ENCODE measurements at places on chromosomes 7 and 10.

DNA sequence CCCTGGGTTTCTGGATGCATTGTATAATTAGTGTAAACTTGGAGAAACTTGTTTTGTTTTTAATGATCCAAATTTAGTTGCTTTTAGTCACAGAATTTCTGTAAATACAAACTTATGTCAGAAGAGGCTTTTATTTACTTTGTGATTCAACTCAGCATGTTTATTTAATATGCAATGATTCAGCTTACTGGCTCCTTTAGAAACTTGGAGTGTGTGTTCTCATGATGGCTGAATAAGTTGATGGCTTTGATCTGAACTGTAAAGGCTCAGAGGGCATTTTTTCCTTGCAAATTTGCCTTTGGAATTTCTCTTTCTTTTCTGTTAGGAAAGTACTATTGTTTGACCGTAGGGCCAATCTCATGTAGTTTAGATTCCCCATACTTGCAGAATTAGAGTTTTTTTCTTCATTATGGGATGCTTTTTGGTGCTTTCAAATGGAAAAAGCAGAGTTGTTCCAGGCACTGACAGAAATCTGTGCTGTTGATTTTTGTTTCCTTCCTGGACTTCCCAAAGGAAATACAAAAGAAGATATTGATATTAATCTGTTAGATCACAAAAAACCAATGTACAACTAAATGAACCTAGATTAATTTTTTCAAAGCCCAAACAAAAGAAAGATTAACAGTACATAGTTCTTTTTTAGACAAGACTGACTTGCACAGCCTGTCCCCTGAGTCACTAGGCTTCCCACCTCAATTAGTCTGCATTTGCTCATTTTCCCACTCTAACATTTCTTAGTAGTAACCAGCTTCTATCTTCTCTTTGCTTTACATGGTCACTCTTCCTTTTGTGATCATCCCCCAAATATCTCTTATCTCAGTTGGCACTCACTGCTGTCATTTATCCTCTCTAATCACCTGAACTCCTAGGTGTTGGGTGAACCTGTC is 96.8 kb upstream of the AGR3 start:
- no peak for DNase-seq

- DNase-seq = no peak
Measured at GRCh38 chr7:142745745-142746144, 3.5 kb upstream of the PRSS1 start.

DNA sequence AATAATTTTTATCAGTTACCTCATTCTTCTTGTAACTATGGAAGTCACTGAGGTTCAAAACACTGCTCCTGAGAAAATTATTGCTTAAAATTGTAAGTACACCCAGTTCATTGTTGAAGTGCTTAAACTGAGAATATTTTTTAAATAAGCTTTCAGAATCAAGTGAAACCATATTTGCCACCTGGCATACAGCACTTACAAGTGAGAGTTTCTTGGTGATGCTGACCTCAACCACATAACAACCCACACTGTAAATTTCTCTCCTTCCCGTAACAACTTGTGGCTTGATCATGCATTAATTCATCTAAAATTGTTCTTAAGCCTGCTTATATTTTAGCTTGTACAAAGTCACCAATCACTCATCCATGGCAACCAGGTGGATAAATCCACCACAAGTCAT is 34.0 kb downstream of the IMMP2L start:
- no peak for DNase-seq

DNA sequence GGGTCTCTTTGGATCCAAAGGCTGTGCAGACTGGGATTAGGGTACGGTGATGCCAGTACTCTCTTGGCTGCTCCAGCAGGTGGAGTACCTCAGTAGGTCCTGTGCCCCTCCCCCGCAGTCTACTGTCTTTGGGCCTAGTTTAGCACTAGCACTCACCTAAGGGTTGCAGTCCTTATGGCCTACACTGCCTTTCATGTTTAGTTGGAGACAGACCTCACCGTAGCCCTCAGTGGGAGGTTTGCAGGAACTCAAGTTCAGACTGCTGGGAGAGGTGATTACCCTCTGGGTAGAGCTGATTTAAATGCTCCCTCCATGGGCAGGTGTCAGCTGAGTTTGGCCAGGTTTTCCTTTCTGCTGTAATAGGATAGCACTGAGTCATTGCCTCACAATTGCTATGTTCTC is 210.8 kb upstream of the TMEM196 start:
- DNase-seq = no peak

All from effector CD4-positive, alpha-beta T cell (primary cell).